Activated T-helper 9 cell treated with anti-CD3 and anti-CD28 coated beads, Interleukin-2, amount 50 U/mL, for 16 hours (primary cell): ENCODE measurements at places on chromosomes 4 and X.

DNA sequence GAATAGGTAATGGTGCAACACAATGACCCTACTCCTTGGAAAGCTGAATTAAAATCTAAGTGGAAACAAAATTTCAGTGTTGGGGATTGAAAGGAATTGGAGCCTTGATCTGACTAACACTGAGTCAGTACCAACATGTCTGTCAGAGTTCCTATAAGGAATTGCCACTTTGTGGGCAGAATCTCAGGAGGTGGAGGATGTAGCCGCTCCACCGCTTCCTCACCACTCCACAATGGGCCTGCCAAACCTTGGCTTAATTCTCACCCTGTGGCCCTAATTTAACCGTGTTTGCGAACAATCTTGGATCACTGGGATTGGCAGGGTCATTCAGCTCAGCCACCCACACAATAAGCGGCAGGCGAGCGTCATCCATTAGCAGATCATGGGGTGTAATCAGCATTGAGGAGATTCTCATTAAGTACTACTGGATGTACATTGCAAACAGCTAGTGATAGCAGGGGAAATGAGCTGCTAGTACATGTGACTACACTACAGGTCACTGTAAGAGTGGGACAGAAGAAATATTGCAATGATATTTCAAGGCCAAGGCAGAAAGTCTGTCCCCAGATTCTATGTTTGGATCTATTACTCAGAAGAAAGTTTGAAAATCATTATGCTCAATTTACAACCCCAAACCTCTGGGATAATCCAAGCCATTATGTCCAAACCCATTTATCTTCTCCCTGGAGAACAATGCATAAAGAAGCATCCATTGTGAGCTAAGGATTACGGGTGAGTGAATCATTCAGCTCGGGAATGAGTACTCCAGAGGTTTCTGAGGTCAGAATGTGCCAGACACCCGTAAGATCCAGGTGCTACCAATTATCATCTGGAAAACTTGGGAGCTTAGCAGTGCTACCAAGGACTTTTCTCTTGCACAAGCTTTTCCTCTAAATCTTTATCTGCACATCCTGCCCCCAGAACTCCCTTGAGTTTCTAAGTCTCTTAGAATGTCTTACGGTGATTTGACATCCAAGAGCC lies 5.8 kb downstream of the SRPX start:
- no peak for DNase-seq

GRCh38 chr4:26803211-26803861 lies 57.3 kb upstream of the STIM2 start:
- DNase-seq: no peak

DNA sequence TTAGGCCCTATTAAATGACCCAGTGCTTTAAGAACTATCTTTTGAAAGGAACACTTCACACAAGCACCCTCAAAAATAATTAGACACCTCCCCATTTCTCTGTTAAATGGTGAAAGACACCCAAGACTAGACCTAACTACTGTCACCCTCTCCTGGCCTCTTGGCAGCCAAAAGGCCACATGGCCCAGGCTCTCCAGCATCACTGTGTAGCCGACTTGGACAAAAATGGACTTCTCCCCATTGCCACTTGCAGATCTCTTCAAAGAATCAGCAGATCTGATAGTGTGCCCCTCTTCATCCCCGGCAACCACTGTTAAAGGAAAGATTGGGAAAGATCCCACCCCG lies 2.0 kb downstream of the MID1IP1 start:
- DNase-seq: no peak

DNA sequence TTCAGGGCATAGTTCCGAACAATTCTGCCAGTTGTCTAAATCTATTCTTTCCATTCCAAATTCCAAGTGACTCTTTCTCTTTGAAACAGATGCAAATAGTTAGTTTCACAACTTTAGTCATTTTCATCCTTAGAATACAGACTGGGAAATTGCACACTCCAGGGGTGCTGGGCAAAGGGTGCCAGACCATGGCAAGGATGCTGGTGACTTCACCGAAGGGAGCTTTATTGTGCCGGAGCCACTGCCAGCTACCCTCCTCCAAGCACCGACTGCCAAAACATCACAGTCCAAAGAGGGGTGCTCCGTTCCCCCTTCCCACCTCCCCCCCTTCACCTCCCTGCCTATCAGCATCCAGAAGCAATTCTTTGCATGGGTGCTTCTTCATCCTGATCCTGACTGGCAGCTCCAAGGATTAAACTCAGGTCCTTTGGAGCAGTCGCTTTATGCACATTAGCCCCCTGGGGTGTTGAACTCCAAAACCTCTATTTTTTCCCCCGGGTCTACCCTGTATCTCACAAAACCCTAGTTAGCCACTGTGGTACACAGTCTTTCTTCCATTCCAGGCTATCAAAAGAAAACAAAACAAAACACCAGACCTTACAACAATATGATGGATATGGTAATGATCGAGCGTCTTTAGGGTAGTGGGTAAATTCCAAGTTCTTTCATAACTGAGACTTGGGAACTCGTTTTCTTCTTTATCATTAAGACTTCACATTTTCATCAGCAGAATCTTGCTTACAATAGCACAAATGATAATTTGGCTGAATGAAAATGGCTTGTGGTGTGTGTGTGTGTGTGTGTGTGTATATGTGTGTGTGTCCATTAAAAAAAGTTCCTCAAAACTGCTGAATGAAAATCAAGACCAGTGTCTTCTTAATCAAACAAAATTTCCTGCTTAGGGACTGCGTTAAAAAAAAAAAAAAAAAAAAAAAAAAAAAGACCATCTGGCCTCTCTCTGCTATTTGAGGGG lies 28.7 kb downstream of the MID1 start:
- DNase-seq: no peak

GRCh38 chr4:40418430-40419230 lies 83.5 kb downstream of the CHRNA9 start:
- DNase-seq: no peak

DNA sequence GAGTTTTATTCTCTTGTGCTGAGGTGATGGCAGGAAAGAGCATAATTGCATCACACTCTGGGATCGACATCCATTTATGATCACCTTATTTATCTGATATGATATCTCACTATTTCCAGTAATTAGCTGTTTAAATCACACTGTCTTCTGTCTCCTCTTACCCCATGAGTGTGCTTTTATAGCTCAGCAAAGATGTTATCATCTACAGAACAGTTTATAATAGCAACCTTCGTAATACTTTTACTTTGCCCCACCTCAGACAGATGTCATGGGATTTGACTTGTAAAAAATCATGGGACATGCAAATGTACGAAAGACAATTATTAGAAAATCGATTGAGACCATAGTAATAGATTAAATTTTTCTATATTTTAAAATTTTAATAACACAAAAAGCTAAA lies 1122.3 kb upstream of the PCDH10 start:
- DNase-seq: no peak
